ENCODE measurements at places on chromosomes 16 and 17.

DNA sequence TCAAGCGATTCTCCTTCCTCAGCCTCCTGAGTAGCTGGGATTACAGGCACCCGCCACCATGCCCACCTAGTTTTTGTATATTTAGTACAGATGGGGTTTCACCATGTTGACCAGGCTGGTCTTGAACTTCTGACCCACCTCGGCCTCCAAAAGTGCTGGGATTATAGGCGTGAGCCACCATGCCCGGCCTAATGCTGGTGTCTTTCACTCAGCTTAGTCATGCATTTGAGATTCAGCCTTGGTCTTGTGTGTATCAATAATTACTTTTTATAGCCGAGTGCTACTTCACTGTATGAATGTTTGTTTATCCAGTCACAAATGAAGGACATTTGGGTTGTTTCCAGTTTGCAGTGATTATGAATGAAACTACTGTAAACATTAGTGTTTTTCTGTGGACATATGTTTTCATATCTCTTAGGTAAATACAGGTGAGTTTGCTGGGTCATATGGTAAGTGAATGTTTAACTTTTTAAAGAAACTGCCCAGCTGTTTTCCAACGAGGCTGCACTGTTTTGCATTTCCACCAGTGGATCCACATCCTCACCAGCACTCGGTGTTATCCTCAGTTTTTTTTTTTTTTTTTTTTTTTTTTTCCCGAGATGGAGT is 11.0 kb upstream of the PLCG2 start:
- no peak for DNase-seq

- no peak for DNase-seq
Measured at GRCh38 chr16:58842746-58843145, 108.6 kb upstream of the GOT2 start.

GRCh38 chr16:73054125-73054484 is 6.2 kb upstream of the ZFHX3 start:
- DNase-seq: no peak

- DNase-seq: no peak
Measured at GRCh38 chr16:11692651-11693050, 24.4 kb downstream of the SNN start.

- no peak for DNase-seq
Measured at GRCh38 chr17:54373970-54374369, 526.7 kb upstream of the TOM1L1 start.

DNA sequence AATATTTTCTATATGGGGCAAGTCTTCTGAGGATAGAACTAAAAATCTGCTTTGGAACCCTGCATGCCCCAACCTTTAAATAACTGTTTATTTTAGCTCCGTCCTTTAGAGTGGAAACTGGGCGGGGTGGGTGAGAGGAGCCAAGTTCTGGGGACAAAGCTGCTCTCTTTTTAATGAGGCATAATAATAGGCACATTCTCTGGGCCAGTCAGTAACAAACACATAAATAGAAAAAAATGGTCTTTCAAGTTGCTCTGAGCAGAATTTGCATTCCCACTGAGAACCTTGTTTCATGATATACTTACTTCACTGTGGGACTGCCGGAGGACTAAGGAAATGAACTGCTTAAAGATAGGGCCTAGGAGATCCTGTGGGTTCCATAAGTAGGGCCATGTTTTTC is 51.5 kb downstream of the KNOP1 start:
- no peak for DNase-seq

DNA sequence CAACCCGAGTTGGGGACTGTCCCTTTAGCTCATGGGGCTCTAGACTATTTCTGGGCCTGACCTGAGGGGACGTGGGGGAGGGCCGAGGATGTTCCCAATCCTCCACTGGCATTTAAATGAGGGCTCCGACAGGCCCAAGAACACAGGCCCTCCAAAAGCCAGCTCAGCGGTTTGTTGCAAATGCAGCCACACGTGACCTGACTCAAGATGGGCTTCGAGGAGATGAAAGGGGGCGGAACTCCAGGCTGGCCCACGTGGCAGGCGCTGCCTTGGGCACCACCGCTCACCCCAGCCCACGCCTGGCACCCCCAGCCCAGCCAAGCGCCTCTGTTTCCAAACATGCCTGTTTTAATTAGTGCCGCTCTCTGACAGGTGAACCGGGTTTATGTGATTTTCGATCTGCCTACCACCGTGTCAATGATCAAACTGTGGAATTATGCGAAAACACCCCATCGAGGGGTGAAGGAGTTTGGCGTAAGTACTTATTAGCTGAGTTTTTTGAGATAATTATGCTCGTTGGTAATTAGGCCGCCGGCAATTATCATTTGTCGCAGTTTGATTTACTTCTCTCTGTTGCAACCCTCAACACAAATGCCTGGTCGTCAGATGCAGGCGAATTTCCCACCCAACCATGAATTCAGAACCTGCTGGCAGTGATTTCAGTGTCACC is 226.7 kb downstream of the KATNIP start:
- DNase-seq: no peak

- no peak for DNase-seq
Measured at GRCh38 chr16:88059701-88060386, 108.6 kb downstream of the BANP start.

- DNase-seq: no peak
Measured at GRCh38 chr16:22372882-22373661, 1.3 kb downstream of the CDR2 start.

DNA sequence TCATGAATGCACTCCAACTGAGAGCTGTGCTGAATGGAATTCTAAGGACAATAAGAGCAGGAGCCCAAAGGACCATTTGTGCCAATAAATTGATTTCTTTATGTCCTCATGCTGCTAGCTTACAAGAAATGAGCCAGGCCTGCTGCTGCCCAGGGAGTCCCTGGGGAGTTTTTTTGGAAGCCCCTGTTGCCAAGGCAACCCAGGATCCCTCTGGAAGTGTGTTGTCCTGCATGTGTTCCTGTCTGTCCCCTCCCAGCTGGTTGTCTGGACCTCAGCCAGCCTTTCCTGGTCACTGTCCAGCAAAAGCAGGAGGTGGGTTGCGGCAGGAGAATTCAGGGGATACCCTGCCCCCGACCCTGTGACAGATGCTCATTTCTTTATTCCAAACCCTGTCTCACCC is 51.0 kb upstream of the GPRC5B start:
- no peak for DNase-seq

DNA sequence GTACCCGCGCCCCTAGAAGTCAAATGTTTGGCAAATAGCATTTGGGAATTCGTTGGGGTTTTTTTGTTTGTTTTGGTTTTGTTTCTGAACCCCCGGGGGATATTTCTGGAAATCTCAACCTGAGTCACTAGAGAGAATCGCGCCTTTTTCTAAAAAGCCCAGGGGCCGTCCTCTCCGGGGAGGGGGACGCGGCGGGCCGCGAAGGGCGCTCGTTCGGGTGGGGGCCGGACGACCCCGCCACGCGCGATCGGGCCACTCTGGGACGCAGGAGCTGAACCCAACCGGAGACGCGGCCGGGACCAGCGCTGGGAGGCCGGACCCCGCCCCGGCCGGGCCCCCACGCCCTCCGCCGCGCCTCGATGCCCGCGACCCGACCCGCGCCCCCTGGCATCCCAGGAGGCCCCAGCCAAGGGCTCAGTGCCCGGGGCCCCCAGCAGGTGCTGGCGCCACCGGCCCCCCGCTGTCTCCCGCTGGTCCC is 302 bp downstream of the LITAF start:
- no peak for DNase-seq

DNA sequence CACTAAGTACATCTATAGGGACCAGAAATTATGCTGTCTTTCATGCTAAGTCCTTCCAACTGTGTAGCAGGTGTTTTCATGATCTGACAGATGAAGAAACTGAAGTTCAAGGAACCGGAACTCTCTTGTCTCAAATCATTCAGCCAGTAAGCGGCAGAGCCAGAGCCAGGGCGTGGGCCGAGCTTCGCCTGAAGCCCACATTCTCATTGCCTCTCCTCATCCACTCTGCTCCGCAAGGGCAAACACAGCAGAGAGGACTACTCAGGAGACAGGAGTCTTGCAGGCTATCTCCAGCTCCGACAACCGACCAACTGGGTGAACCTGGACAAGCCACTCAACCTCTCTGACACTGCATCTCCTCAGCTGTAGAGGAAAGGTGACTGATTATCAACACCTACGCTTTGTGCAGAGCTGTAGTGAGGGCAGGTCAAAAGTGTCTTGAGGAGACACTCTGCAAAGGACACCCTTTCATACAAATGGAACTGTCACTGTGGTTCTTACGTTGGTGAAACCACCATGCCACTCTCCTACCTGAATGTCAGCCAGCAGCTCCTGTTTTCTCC is 72.9 kb downstream of the CYTH1 start:
- DNase-seq: no peak

Measured in GOT3 (cell line).